ENCODE measurements at places on chromosomes 7 and 10. TPM values are rescaled to one million over a fixed set of nuclear protein-coding genes. Genes with fewer than 3 reads are reported as not detected.

Gene SND1
- 30.4 TPM for total RNA-seq

Gene SFTPA1
- not detected for total RNA-seq

Gene ZDHHC16
- 29.0 TPM for total RNA-seq

Gene PDE1C
- total RNA-seq: 0.85 TPM

Gene ABCA13
- not detected for total RNA-seq

Gene ASB13
- total RNA-seq: 9.6 TPM

Gene LDB3
- 305 TPM for total RNA-seq

Gene EGR2
- 1.5 TPM for total RNA-seq

Gene GTF2IRD1
- total RNA-seq: 109 TPM

Gene PLEKHS1
- not detected for total RNA-seq

All from gastrocnemius medialis (tissue), 4 donors.